Hepatocyte (in vitro differentiated cells): ENCODE measurements at places on chromosomes 6 and 20. TPM values are rescaled to one million over a fixed set of nuclear protein-coding genes. Genes with fewer than 3 reads are reported as not detected.

DNA sequence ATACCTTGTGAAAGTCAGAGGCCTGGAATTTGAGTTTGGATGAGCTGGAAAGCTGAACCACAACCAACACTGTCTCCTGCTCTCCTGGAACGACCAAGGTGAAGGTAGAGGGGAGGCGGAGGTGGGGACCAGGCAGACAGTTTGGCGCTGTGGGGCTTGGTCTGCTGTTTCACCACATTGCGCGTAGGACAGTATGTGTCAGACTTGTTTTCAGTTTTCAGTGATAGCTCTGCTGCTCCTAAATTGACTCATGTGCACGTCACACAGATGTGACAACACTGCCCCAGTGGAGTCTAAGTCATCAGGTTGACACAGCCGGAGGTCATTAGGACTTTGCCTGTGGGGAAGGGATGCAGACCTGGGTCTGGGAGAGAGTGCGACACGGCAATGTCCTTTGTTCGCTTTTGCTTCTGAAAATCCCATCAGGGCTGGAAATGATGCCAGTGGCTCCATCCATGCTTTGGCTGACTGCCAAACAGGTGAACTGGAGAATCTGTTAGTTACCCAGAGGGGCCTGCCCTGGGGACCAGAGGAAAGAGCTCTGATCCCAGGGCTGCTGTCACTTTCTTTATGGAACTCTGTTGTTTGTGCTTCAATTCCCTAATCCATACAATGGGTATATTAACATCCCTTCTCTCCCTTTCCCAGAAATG is 255.5 kb downstream of the CDC5L start:
- no peaks in the 10 kb centered on the region for H3K27me3 ChIP-seq
- no peaks in the 10 kb centered on the region for H3K4me1 ChIP-seq
- H3K36me3 ChIP-seq: no peaks in the 10 kb centered on the region
- H3K27ac ChIP-seq: no peak overlapping the region

RAET1G gene
- 1.5 TPM in 1 of 2 replicates, not detected in the other for total RNA-seq

SLC17A9 gene
- 17.3 and 26.9 TPM in 2 replicates for total RNA-seq

DNA sequence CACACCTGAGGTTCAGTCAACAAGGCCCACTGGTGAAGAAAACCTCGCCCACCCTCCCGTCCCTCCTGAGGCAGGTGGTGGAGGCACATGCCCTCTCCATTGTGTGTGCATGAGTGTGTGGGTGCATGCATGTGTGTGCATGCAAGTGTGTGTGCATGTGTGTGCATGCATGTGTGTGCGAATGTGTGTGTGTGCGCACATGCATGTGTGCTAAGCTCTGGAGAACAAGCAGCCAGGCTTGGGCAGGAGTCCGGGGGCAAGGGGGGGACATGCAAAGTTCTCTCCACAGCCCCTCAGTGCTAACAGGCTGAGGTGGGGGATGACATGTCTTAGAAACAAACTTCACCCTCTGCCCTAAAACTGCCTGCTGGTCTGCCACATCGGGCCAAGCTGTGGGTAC is 3.1 kb upstream of the HSPA12B start:
- no peak for DNase-seq
- H3K27ac ChIP-seq: no peak overlapping the region
- H3K36me3 ChIP-seq: no peaks in the 10 kb centered on the region
- H3K4me1 ChIP-seq: peaks cover 2% of the 10 kb centered on the region

PAK5 gene
- total RNA-seq: 0.76 and 0.97 TPM in 2 replicates

EEF1A2 gene
- 18.5 and 23.5 TPM in 2 replicates for total RNA-seq
